ENCODE measurements at places on chromosomes 2 and 18.
A peak's percentile ranks its signal among the peaks of the same experiment; 100 is the strongest.

GRCh38 chr2:216700088-216700567 is 4.8 kb upstream of the IGFBP5 start:
- no peak for DNase-seq

GRCh38 chr2:216371721-216372702 is at the start of gene MARCHF4:
TSS of gene MARCHF4 (minus strand) at chr2:216372483. CDS start at chr2:216370260, 2,223 bp downstream.
- DNase-seq, result peak; percentile 77

DNA sequence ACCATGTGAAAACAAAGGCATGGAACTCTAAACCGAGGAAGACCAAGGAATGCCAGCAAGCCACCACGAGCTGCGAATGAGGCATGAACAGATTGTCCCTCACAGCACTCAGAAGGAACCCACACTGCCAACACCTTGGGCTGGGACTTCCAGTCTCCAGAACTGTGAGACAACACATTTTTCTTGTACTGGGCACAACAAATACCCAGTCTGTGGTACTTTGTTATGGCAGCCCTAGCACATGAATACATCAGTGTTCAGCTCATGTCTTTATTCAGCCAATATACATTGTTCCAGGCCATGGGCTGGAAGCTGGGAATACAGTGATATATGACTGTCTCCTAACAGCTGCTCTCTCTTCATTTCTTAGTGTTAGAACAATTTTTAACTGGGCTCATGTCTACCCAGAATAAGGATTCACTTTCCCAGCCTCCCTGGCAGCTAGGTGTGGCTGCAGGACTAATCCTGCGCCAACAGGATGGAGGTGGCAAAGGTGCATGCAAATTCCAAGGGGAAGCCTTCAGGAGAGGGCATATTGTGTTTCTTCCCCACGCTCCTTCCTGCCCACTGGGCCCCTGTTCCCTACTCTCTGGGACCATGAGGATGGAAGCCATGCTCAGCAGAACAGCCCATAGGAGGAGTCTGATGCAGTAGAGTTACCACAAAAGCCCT is 59.6 kb downstream of the STPG4 start:
- DNase-seq, result no peak

DNA sequence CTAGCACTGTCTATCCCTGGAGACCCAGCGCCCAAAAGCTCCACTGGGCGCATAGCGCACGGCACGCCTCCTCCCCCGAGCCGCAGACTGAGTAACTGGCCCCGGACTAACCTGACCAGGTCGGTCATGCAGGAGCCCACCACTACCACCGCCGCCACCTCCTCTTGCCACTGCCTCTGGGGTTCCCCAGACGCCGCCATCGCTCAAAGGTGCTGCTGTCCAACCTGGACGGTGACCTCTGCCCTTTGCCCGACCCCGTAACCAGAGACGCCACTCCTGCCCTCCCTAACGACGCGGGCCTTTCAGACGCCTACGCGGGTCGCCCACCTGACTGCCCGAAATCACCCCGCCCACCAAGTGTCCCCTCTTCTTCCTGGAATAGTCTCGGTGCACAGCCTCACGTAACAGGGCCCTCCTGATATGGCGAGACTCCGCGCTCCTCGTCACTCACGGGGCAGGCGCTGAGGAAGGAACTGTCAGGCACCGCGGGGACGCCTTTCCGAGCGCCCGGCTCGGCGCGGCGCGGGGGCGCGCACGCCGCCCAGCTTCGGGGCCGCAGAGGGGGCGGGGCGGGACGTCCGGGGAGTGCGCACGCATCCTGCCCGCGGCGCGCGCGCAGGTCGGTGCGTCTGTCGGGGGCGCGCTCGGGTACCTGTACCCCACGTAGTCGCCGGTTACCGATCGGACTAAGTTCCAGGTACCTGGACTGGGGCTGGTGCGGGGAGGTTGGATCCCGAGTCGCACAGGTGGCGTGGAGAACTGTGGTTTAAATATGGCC is at the start of the genes BABAM2 and RBKS:
BABAM2 (plus strand) TSS at position 584 of the 778 bp plus-strand sequence. CDS start 3,828 bp downstream, outside the sequence.
RBKS (minus strand) TSS at position 242 of the 778 bp plus-strand sequence; CDS start at position 200, 42 bp downstream.
- DNase-seq, result peak; percentile 88

DNA sequence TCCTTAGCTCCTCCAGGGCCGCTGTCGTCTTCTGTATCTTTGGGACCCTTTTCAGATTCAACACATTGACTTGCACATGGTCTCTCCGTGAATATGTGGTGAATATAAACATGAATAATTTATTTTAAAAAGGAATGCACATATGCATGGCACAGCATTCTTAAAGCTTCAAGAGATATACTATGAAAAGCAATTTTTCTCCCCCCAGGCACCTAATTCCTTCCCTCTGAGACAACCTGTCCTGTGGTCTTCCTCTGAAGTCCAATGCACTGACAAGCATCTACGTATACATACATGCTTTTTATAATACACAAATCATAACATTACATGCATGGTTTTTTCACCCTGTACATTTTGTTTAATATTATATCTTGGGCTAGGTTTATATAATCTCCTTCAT is 285.1 kb downstream of the MYT1L start:
- DNase-seq, result no peak

DNA sequence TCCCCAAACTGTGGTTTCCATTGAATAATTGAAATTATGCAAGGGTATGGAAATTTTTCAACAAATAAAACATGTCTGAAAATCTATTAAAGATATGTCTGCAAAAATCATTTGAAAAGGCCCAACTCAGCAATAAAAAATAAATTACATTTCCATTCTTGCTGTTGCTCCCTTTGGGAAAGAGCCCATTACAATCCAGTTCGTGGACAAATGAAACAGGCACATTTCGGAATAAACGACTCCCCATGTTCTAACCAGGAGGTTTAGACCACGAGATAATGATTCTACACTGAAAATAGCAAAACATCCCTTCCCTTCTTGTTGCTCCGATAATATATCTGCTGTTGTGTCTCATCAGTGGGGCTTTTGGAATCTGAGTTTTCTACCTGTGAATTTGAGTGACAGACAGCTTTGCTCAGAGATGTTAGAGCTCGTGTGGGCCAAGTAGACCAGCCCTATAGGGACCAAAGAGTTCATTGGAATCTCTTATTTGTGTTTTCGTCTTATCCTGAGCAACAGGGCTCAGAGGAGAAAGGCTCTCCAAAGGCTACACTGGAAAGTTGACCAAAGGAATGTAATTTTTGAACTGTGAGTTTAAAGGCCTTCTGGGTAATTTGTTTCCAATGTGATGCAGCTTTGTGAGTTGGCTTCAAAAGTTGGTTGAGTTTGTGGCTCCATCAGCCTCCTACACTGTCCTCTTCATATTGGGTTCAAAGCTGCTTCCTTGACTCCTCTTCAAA is 119.5 kb downstream of the ACTR3 start:
- no peak for DNase-seq

- no peak for DNase-seq
Measured at GRCh38 chr2:221200184-221200839, 371.8 kb downstream of the EPHA4 start.

DNA sequence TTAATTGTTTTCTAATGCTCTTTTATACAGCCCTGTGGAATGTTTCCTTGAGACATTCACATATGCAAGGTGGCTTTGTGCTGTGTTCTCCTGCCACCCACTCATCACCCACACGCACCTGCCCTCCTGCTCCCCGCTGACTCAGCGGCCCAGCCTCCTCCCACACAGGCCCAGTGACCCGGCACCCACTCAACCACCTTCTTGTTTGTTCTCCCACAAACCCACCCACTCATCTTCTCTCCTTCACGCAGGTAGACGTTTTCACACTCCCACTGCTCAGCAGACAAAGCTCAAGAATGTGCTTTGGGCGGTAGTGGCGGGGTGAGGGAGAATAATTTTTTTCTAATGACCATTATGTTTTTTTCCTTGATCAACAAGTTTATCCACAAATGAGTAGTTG is 28.6 kb upstream of the NEMP2 start:
- DNase-seq, result no peak

GRCh38 chr18:44119607-44120006 is 561.1 kb upstream of the SETBP1 start:
- DNase-seq, result peak; percentile 5

- DNase-seq, result no peak
Measured at GRCh38 chr2:186714611-186715010, 20.8 kb downstream of the FAM171B start.

DNA sequence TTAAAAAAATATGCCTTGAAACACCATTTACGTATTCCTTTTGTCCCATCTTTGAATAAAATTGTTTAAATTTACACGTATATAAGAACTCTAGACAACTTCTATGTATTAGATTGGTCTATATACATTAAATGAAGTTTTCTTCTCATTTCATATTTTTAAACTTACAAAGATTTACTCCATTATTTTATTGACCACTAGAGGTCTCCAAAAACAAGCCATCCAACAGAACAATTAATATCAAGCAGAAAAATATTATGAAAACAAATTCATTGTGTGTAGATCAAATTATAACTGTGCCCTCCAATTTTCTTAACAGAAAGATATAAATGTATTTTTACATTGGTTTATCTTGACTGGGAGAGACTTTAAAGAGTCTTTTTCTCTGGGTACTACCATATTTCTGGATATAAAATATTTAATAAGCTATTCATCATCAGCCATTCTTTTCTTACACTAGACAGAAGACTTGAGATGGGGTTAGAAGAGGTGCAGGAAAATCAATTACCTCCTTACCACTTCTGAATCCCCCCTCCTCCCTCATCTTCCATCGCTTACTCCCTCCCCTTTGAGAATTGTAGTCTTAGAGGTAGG is 66.5 kb downstream of the DPP4 start:
- DNase-seq, result no peak

DNA sequence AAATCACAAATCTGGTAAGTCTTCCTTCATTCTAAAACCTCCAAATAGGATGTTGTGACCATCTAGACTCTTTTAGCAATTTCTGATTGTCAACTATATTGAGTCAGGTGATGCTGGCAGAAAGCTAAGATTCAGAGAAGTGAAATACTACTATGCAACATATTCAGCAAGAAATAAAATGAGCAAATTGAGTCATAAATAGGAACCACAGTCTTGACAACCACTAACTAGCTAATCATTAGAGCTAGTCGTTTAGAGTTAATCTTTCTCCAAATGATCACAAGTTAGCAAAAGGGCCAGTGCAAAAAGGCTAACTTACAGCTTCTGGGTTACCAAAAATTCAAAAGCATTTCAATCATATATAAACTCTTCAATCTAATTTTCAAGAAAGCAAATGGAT is 54.5 kb downstream of the ROCK1 start:
- no peak for DNase-seq

DNA sequence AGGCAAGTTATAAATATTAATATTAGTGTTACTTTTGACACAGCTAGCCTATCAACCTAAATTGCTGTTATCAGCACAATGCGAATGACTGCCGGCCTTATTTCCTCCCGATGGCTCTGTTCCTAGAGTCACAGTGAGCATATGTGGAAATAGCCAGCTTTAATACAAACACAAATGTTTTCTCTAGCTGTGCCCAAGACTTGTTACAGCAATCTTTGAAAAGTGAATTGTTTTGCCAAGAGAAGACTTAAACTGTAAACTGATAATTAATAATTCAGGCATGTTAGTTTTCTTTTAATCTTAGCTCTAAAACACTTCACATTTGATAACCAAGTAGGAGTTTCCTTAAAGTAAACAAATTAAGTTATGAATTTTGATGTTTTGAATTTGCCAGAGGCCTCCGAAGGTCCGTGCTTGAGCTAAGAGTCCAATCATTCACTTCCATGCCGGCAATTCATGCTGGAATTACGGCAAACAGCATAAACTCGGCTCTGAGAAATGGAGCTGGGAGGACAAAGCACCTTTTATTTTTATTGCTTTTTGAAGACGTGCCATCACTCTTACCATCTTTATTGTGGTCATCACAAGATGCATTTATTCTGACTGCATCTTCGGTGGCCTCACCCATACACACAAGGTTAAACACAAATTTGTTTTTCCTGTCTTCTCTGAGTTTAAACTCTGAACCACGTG is 184.5 kb upstream of the CWC22 start:
- no peak for DNase-seq

- DNase-seq, result no peak
Measured at GRCh38 chr2:241887806-241888522, 18.4 kb downstream of the RTP5 start.

DNA sequence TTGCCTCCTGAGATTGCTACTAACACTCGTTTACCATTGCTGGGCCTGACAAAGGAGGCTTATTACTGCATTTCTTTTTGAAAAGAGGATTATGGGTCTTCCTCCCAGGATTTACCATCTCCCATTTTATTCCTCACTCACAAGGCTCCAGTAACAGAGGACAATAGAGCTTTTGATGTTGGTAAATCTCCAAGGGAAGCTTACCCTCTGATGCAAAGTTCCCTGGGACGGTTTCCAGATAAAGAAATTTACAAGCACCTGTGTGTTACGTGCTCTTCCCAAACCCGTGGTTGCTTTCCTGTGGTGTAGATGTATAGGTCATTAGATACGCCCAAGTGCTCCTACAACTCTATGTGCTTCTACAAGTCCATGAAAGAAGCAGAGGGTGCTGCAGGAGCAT is 17.1 kb downstream of the VSNL1 start:
- DNase-seq, result no peak

GRCh38 chr18:29512203-29512602 is 1335.3 kb upstream of the CDH2 start:
- DNase-seq, result no peak

DNA sequence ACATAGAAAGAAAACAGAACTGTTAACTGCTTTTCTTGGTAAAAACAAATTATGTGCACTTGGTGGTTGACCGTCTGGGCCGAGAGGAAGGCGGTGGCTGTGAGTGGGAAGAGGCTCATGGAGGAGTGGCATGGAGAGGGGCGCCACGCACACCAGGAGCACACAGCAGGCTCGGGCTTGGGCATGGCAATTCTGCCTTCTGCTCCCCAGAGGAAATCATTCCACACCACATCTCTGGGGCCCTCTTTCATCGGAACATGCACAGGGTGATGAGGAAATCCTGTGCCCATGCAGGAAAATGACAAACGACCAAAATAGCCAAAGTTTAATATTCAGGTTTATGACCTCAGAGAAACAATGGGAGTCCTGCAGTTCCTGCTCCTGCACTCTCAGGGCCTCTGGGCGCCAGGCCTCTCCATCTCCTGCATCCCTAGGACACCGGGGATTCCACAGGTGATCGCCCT is 26.4 kb downstream of the WDFY1 start:
- DNase-seq, result no peak

DNA sequence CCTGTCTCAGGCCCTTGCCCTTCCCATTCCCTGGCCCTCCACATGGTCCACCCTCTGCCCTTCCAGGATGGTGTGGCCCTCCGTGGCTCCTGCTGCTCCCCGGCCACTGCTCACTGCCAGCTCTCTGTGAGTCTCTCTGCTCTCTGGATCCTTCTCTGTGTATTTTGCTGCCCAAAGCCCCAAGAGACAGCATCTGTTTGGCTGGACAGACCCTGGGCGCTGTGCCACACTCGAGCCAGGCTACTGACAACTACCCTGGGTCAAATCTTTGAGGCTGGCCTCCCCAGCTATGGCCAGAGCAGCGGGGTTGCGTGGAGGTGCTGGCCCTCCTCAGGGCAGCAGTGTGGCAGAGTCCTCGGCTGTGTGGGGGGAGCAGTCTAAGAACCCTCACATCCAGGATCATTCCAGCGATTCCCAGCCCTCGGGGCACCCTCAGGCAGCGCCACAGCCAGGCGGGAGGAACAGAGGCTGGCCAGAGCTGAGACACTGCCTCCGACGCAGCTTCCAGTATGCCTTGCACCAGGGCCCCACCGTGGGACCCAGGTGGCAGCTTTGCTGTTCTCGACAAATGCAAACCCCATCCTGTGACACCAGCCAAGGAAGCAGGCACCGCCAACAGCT is 139.4 kb upstream of the GLI2 start:
- DNase-seq, result no peak

- DNase-seq, result no peak
Measured at GRCh38 chr2:168687314-168687713, 115.1 kb upstream of the NOSTRIN start.
